ENCODE measurements at places on chromosomes 2 and 18. TPM values are rescaled to one million over a fixed set of nuclear protein-coding genes. Genes with fewer than 3 reads are reported as not detected.

The RRM2 gene
- not detected for total RNA-seq

The ECEL1 gene
- total RNA-seq: 1.0 TPM

DNA sequence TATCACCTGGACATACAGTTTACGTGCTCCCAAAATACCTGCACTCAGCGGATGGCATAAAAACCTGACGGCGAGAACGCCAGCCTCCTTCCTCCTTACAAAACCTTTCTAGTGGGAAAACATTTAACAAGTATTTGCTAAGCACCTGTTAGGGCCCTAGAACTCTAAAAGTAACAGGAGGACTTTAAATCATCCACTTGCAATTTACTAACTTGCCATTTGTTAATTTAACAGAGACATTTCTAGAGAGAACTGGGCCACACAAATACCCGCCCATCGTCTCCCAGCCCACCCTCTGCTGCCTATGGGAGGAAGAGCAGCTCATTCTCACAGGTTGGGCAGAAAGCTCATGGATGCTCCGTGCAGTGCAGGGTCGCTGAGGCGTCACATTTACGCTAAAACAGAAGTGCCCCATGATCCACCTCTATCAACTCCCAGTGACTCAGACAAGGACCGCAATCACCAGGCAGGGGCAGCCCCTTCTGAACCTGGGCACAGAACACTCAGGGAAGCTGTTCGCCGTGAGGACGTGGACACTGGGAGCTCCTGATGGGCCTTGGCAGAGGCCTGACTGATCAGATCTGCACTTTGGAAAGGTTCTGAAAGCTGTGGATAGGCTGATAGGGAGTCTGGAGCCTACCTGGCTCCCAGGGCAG lies 106.9 kb downstream of the HDAC4 start:
- H3K36me3 ChIP-seq: no peaks in the 10 kb centered on the region
- no peak overlapping the region for H3K4me3 ChIP-seq
- DNase-seq: no peak
- peaks cover 85% of the 10 kb centered on the region for H3K4me1 ChIP-seq
- H3K27ac ChIP-seq: no peak overlapping the region

DNA sequence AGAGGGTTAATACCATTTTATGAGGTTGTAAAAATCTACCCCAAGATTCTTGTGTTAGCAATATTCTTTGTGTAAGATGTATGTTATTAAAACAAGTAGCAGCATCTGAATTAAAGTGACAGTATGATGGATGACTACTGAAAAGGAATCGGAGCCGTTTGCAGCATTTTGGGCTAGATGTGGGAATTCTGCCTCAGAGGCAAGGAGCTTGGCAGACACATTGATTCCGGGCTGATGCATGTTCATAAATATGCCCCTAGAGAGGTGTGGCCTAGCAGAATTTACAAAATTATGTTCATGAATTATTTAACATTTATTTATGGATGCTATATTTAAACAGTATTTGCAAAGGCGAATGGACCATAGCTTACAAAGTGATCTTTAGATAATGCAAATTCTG lies 389.0 kb upstream of the ETAA1 start:
- H3K4me1 ChIP-seq: no peaks in the 10 kb centered on the region
- no peaks in the 10 kb centered on the region for H3K36me3 ChIP-seq
- H3K27me3 ChIP-seq: no peaks in the 10 kb centered on the region
- no peak for DNase-seq
- H3K4me3 ChIP-seq: no peak overlapping the region

- no peaks in the 10 kb centered on the region for H3K27me3 ChIP-seq
- H3K27ac ChIP-seq: no peak overlapping the region
- no peak overlapping the region for H3K4me3 ChIP-seq
- no peaks in the 10 kb centered on the region for H3K4me1 ChIP-seq
Measured at GRCh38 chr2:39530411-39530866, 93.4 kb upstream of the MAP4K3 start.

DNA sequence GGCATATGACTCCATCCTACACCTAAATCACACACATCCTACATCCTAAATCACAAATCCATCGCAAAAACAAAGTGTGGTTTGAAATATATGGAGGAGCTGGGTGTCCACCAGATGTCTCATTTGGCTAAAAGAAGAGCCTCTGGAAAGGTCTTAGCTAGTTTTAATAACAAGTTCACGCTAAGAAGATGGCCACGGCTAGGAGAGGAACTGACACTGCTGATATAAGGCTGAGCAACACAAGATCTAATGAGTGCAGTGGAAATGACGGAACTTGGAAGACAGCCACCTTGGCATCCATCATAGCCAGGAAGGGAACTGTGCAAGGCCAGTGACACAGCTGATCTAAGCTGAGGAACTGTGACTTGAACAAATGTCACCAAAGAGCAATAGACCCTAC lies 60.0 kb upstream of the AGAP1 start:
- H3K4me3 ChIP-seq: no peak overlapping the region
- H3K27me3 ChIP-seq: no peaks in the 10 kb centered on the region
- no peaks in the 10 kb centered on the region for H3K36me3 ChIP-seq
- no peaks in the 10 kb centered on the region for H3K4me1 ChIP-seq

DNA sequence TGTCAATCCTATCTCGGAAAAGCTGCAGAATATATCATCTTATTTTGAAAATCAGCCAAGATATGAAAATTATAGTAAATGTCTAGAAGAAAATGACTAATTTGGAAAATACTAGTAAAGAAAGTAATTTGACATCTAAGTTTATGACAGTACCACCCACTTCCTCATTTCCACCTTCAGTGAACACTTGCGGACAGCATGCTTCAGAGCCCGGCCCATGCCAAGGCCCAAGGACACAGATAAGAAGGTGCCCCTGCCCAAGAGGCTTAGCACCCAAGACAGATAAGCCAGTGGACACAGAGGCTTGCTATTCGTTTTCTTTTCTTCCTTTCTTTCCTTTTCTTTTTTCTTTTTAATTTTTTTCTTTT lies 4.8 kb upstream of the KCNG2 start:
- no peaks in the 10 kb centered on the region for H3K36me3 ChIP-seq
- no peaks in the 10 kb centered on the region for H3K4me1 ChIP-seq
- no peak overlapping the region for H3K4me3 ChIP-seq
- DNase-seq: no peak
- H3K27ac ChIP-seq: no peak overlapping the region
- no peaks in the 10 kb centered on the region for H3K27me3 ChIP-seq

GRCh38 chr2:143901185-143901842 lies 618.6 kb downstream of the ZEB2 start:
- no peak overlapping the region for H3K4me3 ChIP-seq
- no peak overlapping the region for H3K27ac ChIP-seq
- H3K4me1 ChIP-seq: no peaks in the 10 kb centered on the region
- H3K36me3 ChIP-seq: no peaks in the 10 kb centered on the region

DNA sequence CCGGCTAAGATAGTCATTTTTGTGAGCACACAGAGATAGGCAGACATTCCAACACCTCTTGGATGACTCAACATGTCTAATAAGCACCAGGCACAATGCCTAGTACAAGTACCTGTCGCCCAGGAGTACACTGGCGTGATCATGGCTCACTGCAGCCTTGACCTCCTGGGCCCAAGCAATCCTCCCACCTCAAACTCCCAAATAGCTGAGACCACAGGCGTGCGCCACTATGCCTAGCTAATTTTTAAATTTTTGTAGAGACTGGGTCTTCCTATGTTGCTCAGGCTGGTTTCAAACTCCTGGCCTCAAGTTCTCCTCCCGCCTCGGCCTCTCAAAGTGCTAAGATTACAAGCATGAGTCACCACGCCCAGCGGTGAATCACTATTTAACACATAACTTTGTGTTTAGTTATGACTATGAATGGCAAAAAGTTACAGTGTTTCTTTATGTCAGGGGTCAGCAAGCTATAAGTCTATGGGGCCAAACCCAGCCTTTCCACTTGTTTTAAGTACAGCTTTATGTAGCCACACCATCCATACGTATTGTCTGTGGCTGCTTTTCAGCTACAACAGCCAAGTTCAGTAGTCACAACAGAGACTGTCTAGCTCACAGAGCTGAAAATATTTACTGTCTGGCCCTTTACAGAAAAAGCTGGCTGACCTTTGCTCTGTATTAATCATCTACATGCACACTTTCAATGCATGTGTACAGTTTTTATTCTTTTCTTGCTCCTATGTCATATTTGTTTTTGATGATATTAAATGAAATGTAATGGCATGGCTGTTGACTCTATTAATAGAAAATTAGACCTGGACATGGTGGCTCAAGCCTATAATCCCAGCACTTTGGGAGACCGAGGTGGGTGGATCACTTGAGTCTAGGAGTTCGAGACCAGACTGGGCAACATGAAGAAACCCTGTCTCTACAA lies 18.7 kb downstream of the ORC2 start:
- H3K4me1 ChIP-seq: no peaks in the 10 kb centered on the region
- H3K4me3 ChIP-seq: no peak overlapping the region
- no peak overlapping the region for H3K27ac ChIP-seq
- no peaks in the 10 kb centered on the region for H3K27me3 ChIP-seq

DNA sequence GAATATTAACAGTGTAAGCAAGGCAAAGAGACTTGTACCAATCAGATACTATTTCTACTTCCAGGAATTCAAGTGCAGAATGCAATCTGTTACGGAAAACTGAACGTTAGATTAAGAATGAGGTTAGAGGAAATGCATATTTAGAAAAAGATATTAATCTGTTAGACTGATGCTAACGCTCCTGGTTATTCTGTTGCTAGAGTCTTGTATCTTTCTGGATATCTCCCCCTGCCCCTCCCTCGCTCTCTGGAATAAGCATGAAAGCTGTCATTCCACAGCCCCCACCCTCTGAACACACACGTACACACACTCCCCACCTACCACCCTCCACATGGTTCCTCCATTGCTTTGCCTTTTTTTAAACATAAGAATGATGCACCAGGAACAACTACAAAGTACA lies 24.1 kb downstream of the FIGN start:
- H3K27me3 ChIP-seq: no peaks in the 10 kb centered on the region
- H3K36me3 ChIP-seq: no peaks in the 10 kb centered on the region
- peaks cover 40% of the 10 kb centered on the region for H3K4me1 ChIP-seq
- no peak overlapping the region for H3K27ac ChIP-seq
- no peak for DNase-seq

- H3K36me3 ChIP-seq: no peaks in the 10 kb centered on the region
- no peak overlapping the region for H3K27ac ChIP-seq
- no peaks in the 10 kb centered on the region for H3K4me1 ChIP-seq
- no peak for DNase-seq
Measured at GRCh38 chr2:196482119-196483065, 157.1 kb upstream of the CCDC150 start.

DNA sequence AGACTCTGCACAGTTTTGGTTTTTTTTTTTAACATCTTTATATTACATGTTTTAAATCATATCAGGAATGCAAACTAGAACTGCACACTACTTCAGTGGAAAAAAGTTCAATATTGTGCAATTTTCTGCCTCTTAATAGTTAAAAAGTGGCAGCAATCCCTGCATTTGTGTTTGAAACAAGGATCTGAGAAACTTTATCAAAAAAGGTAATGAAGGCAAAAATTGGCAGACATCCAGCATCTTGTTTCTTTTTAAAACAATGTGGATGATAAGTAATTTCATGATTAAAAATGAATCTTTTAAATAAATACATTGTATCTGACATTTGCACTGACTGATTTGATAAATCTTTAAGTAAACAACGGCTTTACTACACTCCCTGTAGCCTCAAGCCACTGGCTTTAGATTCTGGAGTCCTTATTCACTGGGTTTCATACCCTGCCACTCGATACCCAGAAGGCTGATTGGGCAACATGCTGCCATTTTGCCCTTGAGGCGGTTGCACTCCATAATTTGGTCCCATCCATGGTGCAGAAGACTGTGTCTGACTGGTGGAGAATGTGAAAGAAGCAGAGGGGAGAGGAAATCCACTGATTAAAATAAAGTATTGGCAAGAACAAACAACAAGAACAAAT lies 21.6 kb upstream of the C2orf42 start:
- no peak overlapping the region for H3K27ac ChIP-seq
- H3K36me3 ChIP-seq: no peaks in the 10 kb centered on the region
- DNase-seq: no peak
- H3K4me1 ChIP-seq: no peaks in the 10 kb centered on the region
- H3K4me3 ChIP-seq: no peak overlapping the region

- H3K36me3 ChIP-seq: no peaks in the 10 kb centered on the region
- no peak overlapping the region for H3K27ac ChIP-seq
- no peak overlapping the region for H3K4me3 ChIP-seq
- no peaks in the 10 kb centered on the region for H3K27me3 ChIP-seq
- DNase-seq: no peak
Measured at GRCh38 chr2:236862961-236863728, 222.5 kb upstream of the COPS8 start.

GRCh38 chr2:200471928-200472645 lies 37.8 kb downstream of the KCTD18 start:
- H3K27me3 ChIP-seq: no peaks in the 10 kb centered on the region
- no peak overlapping the region for H3K4me3 ChIP-seq
- peaks cover 15% of the 10 kb centered on the region for H3K4me1 ChIP-seq
- H3K36me3 ChIP-seq: peaks cover 6% of the 10 kb centered on the region
- no peak overlapping the region for H3K27ac ChIP-seq

GRCh38 chr2:59887366-59887765 lies 666.1 kb downstream of the BCL11A start:
- H3K36me3 ChIP-seq: no peaks in the 10 kb centered on the region
- no peaks in the 10 kb centered on the region for H3K27me3 ChIP-seq
- no peak overlapping the region for H3K27ac ChIP-seq
- no peaks in the 10 kb centered on the region for H3K4me1 ChIP-seq
- DNase-seq: no peak

DNA sequence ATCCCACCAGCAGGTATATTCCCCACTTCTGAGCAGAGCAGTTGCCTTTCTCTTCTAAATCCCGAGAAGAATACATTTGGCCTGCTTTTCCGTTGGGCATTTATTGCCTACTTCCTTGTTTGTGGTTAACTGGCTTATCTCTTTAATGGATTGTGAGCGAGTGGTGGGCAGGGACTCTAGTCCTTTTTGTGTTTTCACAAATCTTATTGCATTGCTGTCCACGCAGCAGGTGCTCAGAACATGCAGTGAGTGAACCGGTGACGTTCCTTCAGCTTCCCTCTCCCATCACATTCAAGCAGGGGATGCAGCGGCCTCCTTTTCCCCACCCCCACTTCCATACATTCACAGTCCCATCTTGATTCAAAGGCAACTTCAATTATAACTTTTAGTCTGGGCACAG lies 28.9 kb upstream of the GAREM2 start:
- H3K36me3 ChIP-seq: no peaks in the 10 kb centered on the region
- no peaks in the 10 kb centered on the region for H3K4me1 ChIP-seq
- H3K4me3 ChIP-seq: no peak overlapping the region
- DNase-seq: no peak

GRCh38 chr2:60460577-60461420 lies 92.7 kb downstream of the BCL11A start:
- H3K27me3 ChIP-seq: no peaks in the 10 kb centered on the region
- no peaks in the 10 kb centered on the region for H3K4me1 ChIP-seq
- no peak overlapping the region for H3K27ac ChIP-seq

DNA sequence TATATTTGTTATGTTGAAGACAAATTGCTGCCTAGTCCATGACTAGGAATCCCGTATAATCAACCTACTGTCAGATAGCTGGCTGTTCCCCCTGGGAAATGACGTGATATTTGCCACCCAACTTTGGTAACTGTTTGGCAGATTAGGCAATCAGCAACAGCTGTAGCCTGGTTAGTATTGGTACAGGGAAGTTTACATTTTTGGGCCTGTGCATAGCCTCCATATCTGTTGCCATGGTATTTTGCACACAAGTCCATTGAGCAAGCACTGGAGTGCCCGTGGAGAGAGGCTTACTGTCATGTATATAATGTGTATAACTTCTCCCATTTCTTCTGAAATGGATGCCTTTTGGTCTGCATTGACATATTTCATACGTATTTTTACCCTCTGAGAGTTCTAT lies 27.7 kb downstream of the BIRC6 start:
- DNase-seq: no peak
- no peak overlapping the region for H3K27ac ChIP-seq
- no peak overlapping the region for H3K4me3 ChIP-seq
- H3K4me1 ChIP-seq: no peaks in the 10 kb centered on the region
- no peaks in the 10 kb centered on the region for H3K27me3 ChIP-seq
